ENCODE measurements at places on chromosomes 5 and 9.

DNA sequence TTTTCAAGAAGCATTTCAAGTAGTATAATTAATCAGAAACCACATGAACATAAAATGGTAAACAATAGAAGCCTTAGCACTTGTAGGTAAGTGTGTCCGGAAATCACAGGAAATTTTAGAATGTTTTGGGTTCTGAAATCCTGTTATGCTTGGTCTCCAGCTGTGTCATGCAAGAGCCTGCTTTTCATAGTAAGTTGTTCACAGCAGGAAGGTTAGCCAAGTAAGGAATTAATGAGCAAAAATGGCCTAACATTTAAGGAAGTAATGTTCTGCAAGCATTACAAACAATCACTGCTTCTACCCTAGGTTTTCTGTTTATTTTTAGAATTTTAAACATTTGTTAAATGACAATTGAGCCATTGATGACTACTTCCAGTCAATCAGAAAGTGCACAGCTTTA, 669.5 kb downstream of the SLCO4C1 start:
- no peak for DNase-seq

DNA sequence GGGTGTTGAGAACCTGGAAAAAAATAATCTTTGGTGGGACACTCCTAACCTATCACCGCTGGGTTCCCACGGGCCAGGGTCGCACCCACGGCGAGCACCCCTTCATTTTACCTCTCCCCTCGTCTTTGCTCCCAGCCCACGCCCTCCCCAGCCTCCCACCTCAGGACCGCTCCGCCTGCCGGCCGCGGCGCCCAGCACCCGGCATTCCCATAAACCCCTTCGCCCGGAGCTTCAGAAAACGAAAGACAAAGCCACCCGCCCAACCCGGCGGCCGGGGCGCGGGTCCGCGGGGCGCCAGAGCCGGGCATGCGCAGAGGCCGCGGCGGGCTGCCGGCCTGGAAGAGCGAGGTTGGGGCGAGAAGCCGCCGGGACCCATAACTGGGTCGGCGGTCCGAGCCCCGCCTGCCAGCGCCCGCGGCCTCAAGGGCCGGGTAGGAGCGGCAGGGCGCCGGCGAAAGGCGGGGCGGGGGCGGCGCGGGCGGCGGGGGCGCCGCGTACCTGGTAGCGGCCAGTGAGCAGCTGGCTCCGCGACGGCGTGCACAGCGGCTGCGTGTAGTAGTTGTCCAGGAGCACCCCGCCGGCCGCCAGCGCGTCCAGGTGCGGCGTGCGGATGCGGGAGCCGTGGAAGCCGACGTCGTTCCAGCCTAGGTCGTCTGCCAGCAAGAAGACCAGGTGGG, 533 bp downstream of the ARSB start:
- DNase-seq: peak; percentile 59

- no peak for DNase-seq
Measured at GRCh38 chr5:27475063-27475462, 436.7 kb upstream of the CDH9 start.

GRCh38 chr9:136947028-136947891, 2.2 kb downstream of the C8G start:
- no peak for DNase-seq

DNA sequence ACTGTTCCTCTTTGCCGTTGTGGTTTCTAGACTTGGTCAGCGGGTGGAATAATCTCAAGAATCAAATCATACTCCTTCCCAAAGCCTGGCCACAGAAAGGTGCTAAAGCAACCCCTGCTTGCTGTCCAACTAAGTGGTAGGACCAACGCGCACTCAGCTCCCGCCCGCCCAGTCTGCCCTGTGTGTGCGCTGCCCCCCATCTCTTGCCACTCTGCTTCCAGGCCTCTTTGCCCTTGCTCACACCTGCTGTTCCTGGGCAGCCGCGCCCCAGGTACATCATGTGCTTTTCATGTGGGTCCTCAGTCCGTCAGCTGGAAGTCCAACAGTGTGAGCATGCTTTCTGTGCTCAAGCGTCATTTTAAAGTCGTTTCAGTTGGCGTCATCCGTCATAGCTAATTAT, 65.5 kb downstream of the SYK start:
- no peak for DNase-seq

- no peak for DNase-seq
Measured at GRCh38 chr9:1386420-1386819, 336.3 kb downstream of the DMRT2 start.

GRCh38 chr5:65326922-65327321, 154.8 kb downstream of the ADAMTS6 start:
- no peak for DNase-seq

- DNase-seq: no peak
Measured at GRCh38 chr9:129823542-129823934, 398 bp downstream of the TOR1A start.

DNA sequence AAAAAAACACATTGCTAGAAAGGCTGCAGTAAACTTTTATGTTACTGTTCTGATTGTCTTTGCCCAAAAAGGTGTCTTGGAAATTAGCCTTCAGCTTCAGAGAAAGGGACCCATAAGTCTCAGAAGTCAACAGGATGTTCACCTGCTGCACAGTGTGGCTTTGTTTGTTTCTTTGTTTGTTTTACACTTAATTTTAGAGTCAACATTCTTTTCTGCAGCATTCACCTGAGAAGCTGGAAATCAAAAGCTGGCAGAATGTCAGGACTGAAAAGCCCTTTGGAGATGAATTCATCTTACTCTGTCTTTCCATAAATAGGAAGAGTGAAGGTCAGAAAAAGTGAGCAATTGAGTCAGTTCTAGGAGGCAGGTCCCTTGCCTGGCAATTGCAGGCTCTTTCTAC, 170.0 kb downstream of the PAPPA start:
- no peak for DNase-seq

- DNase-seq: no peak
Measured at GRCh38 chr5:143717400-143717799, 94.6 kb upstream of the HMHB1 start.

- DNase-seq: peak; percentile 29
Measured at GRCh38 chr5:151772029-151772845, 483 bp downstream of the G3BP1 start.

DNA sequence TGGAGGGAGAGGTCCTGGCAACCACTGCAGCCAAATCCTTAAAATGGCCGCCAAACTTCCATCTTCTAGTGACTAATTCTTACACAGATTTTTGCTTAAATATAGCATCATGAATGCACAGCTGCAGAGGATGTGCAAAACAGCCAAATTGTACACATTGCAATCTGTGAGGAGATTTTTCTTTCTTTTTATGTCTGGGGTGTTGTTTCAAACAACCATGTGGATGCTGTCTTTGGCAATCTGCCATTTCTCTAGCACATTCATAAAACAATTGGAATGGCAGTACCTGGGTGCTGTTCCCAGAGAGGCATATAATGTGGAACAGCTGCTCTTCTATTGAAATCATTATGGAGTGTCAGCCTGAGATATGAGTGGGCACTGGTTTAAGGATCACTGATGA, 1082.9 kb upstream of the SEMA6A start:
- DNase-seq: no peak

DNA sequence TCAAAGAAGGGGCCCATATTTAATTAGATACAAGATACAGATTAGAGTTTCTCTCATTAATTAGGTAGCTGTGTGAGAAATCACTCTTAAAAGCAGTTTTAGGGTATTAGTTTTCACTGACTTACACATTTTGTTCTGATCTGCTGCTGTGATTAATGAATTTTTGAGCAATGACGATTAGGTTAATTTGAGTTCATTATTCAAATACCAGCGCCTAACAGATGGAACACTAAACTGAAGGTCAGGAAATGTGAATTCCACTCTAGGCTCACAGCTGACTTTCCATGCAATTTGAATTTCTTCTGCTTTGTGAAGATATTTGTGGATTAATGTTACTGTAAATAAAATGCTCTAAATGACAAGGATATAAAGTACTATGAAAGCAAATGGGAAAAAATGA, 380.6 kb downstream of the ADGRV1 start:
- no peak for DNase-seq

DNA sequence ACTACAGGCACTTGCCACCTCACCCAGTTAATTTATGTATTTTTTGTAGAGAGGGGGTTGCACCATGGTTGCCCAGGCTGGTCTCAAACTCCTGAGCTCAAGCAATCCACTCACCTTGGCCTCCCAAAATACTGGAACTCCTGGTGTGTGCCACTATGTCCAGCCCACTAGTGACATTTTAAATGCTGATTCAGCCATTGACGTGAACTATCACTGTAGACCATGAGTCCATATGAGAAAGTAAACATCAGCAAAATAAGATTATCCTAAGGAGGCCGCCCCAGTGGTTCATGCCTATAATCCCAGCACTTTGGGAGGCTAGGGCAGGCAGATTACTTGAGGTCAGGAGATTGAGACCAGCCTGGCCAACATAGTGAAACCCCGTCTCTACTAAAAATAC, 488.1 kb upstream of the EDIL3 start:
- DNase-seq: no peak
